ENCODE measurements at places on chromosomes 3 and 15.

DNA sequence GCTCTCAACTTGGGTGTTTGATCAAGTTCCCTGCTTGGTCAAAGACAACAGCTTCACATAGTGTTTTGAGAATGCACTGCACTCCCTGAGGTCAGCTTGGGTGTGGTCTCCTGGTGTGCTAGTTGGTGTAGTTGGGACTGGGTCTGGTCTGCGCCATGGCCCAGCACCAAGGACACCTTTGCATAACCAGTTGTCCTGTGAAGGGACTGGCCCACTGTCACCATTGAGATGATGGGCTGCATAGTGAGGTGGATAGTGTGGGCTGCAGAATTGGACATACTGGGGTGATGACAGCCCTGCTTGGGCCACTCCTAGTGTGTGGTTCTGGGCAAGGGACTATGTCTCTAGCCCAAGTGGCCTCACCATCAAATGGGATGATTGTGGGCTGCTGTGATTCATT lies 9.5 kb downstream of the RPSA start:
- DNase-seq = no peak

DNA sequence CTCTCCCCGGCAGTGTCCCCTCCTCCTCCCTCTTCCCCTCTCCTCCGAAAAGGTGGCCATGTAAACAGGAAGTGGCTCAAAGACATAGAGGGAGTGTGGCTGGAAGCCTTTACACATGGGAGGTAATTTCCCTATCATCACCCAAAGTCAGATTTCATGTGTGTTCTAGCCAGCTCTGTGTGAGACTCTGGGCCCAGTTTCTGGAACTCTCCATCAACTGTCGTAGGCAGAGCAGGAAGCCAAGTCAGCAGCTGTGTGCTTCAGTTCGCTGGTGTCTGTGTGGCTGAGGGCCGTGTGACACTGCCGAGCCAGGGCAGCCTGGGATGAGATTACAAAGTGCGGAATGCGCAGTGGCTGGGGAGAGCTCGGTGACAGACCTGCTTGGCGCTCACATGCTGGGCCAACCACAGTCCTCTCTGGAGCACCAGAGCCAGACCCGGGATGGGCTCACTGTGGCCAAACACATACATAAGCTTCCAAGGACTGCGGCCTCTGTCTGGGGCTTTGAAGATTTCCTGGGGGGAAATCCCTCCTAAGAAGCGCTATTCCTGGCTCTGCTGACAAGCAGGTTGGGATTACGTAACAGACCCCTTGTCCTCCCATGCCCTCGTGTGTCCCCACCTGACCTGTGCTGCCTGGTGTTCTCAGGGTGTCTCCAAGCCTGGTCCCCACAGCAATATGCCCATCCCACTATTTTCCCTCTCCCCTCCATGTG lies 50.7 kb downstream of the UMPS start:
- DNase-seq = no peak

DNA sequence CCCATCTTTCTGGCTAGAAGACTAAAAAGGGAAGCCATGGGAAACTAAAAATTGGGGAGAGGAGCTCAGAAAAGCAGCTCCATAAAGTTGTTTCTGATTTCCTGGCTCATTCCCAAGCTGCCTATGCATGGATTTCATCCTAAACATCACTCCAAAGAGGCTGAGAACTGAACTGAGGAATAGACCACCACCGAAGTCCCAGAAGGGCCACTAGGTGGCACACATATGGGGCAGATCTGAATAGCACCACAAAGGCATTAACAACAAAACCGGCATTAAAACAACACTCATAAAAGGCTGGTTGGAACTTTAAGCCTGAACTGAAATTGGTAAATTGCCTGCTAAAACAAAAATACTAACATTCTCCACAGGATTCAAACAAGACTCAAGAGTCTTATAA lies 106.3 kb downstream of the PLD1 start:
- no peak for DNase-seq

GRCh38 chr15:40070166-40070557 lies 31.2 kb upstream of the SRP14 start:
- no peak for DNase-seq

GRCh38 chr3:110615454-110615853 lies 456.2 kb upstream of the NECTIN3 start:
- DNase-seq = no peak

- DNase-seq = peak; percentile 31
These were observed 249.9 kb downstream of the ROBO1 start for GRCh38 chr3:79517766-79518413.

DNA sequence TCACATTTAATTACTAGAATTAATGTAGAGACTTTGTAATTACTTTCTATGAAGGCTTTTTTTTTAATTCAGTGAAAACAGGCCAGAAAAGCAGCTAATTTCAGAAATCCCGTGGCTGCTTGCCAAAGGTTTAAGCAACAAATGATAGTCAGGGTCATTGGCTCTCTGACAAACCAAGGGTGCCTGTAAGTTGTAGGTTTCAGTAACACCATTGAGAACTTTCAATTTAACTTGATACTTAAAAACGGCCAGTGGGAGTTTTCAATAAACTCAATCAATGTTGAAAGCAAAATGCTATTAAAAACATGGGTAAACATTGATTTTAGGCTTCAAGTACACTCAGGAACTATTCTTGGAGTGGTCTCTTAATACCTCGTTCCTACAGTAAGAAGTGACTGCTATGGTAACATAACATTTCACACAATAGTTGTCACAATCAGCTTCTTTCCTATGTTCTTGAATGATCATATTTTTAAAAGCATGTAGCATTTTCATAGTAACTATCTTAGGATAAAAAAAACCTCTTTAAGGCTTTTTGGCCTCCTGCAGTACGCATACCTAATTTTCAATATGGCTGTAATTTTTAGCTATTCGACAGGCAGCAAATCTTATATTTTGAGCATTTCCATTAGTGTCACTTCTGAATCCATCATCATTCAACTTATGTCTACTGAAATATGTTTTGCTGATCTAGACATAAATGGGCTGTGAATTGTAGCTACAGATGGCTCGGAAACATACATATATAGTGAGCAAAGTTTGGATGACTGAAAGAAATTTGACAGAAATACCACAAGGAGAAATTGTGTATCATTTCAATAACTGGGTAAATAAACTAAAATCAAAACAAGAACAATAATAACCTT lies 592.1 kb upstream of the GBE1 start:
- DNase-seq = no peak

GRCh38 chr3:182124187-182124586 lies 412.5 kb downstream of the SOX2 start:
- DNase-seq = no peak

GRCh38 chr3:18900994-18901393 lies 247.3 kb upstream of the KCNH8 start:
- DNase-seq = no peak

DNA sequence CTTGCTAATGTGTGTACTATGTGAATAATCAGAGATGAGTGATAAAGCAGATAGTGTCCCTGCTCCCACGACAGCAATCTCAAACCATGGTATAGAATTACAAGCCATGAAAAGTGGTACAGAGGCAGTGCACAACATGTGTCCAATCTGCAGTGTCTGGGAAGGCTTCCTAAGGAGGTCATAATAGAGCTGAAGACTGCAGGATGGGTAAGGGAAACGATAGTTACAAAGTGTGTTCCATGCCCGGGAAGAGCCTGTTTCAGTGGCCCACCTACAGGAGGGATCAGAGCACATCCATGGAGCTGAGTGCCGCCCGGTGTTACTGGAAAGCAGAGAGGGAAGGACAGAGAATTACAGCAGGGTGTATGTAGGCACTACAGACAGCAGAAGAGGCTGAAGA lies 48.9 kb downstream of the PAK2 start:
- DNase-seq = no peak

DNA sequence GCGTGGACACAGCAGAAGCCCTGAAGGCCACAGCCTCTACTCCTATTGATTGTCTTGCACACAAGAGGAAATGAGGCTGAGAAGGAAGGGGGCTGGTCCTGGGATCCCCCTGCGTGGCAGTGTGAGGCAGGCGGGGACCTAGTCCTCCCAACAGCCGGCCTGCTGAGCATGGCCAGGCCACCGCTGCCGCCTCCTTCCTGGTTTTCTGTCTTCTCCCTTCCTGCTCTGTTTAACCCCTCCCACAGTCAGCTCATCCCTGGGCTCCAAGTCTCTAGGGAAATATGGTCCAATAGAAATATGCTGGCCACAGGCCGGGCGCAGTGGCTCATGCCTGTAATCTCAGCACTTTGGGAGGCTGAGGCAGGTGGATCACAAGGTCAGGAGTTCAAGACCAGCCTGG lies 42.1 kb upstream of the HES1 start:
- no peak for DNase-seq

DNA sequence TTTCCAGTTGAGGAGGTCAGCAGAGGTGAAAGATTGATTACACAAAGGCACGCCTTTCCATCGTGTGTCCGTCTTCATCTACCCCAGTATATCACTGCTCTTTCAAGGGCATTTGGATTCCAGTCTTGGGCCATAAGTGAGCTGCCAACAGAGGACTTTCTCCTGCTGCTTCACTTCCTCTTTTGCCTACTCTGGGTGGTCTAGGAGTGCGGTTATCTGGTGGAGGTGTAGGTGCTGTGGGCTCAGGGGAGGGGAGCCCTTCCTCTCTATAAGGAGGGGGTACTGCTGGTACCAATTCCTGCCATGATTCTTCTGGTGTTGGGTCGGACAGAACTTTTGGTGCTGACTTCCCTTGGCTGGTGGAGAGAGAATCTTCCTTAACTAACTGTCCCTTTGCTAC lies 83.1 kb upstream of the VEPH1 start:
- no peak for DNase-seq

DNA sequence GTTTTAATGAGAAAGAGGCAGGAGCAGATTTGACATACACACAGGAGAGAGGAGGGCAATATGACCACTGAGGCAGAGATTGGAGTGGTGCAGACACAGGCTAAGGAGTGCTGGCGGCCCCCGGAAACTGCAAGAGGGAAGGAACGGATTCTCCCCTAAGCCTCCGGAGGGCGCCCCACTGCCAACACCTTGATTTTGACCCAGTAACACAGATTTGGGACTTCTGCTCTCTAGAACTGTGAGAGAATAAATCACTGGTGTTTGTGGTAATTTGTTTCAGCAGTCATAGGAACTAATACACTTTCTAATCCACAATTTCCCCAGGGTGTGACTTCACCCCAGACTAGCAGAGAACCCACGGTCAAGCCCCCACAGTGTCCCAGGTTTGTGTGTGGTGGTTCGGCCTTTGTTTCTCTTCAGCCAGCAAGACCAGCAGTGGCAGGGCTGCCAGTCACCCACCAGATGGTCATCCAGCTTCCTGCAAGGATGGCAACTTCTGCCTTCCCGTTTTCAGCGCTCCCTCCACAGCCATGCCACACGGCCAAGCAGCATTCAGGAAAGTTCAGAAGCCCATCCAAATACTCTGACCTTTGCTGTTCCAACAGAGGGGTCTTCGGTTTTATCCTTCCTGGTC lies 23.6 kb upstream of the TSPAN3 start:
- no peak for DNase-seq

DNA sequence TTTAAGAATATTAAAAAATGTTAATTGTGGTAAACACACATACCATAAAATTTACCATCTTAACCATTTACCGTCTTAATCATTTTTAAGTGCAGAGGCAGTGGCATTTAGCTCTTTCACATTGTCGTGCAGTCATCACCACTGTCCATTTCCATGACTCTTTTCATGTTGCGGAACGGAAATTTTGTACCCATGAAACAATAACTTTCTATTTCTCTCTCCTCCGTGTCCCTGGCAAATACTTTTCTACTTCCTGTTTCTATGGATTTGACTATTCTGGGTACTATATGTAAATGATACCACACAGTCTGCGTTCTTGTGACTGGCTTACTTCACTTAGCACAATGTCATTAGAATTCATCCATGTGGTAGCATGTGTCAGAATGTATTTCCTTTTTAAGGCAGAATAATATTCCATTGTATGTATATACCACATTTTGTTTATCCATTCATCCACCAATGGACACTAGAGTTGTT lies 27.9 kb downstream of the AKAP13 start:
- DNase-seq = no peak

DNA sequence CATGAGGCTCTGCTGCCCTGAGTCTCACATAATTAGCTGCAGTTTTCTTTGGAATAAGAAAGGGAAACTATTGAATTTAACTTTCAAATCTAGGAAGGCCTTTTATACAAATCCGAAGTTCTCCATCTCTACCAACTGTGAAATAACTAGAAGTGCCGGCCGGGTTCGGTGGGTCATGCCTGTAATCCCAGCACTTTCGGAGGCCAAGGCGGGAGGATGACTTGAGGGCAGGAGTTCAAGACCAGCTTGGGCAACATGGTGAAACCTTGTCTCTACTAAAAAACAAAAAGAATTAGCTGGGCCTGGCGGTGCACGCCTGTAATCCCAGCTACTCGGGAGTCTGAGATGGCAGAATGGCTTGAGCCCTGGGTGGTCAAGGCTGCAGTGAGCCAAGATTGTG lies 43.6 kb downstream of the COL8A1 start:
- DNase-seq = no peak

DNA sequence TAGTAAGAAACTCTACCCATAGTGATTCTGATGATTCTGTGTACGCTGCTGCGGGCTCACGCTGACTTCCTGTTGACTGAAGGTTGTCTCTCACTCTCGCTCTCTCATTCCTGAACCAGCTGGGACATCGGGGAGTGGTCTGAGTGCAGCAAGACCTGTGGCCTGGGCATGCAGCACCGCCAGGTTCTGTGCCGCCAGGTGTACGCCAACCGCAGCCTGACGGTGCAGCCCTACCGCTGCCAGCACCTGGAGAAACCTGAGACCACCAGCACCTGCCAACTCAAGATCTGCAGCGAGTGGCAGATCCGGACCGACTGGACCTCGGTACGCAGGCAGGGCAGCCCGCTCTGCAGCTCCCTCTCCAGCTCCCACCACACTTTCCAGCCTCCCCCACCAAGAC lies 63.6 kb upstream of the NR2E3 start:
- no peak for DNase-seq

- DNase-seq = no peak
These were observed 33.1 kb downstream of the RETNLB start for GRCh38 chr3:108724101-108724500.

- DNase-seq = no peak
These were observed 443.8 kb upstream of the TGFBR2 start for GRCh38 chr3:30162579-30162978.

DNA sequence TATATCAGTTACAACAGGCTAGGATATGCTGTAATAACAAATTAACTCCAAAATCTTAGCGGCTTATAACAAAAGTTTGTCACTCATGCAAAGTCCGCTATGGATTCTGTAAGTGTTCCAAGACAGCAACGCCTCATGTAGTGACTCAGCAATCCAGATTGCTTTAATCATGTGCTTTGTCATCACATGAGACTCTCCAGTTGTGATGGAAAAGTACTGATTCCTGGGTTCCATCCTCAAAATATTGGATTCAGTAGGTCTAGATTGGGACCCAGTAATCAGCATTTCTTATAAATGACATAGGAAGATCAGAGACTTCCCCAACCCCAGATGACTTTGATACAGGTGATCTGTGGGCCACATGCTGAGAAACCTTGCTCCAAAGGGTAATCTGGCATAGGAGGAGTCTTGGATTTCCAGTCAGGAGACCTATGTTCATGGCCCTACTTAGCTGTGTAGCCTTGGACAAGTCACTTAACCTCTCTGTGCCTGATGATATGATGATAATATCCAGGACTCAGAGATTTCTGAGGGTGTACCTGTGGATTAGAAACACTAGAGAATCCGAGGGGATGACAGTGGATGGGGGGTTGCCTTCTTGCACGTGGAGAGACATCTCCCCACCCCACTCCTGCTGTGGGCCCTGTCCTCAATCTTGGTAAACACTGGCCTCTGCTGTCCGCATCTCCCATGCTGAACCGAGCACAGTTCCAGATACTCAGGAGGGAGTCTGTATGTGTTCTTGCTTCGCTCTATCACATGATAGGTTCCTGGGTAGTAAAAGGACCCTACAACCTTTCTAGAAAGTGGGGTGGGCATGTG lies 65.5 kb downstream of the CORO2B start:
- DNase-seq = no peak
